Naive thymus-derived CD8-positive, alpha-beta T cell (primary cell): ENCODE measurements at places on chromosomes 2 and 18.

- no peak for DNase-seq
Observed at GRCh38 chr2:217127744-217128143, 267.9 kb upstream of the TNP1 start.

GRCh38 chr2:215684448-215685237 is 248.8 kb upstream of the FN1 start:
- DNase-seq: no peak

DNA sequence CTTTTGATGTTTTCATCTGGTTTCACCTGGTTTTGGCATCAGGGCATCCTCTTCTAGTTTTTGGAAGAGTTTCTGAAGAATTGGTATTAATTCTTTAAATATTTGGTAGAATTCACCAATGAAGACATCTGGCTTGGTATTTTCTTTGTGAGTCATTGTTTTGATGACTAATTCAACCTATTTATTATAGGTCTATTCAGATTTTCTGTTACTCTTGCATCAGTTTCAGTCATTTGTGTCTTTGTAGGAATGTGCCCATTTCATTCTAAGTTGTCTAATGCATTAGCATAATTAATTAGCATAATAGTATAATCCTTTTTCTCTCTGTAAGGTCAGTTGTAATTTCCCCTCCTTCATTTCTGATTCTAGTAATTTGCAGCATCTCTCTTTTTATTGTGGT is 8.0 kb downstream of the GNLY start:
- DNase-seq: no peak

DNA sequence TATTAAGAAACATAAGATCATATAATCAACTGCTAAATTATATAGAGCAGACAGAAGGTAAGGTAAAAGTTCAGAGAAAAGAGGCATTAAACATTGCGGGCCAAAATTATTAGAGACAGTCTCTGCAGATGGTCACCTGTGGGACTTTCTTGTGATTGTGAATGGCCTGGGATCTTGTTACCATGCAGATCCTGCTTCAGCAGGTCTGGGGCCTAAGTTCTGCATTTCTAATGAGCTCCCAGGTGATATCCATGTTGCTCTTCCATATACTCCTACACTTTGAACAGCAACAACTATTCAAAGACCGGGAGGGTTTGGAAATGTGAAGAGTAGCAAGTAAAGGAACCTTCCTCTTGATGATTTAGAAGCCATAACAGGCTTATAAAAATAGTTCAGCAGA is 8.5 kb upstream of the ETAA1 start:
- no peak for DNase-seq

DNA sequence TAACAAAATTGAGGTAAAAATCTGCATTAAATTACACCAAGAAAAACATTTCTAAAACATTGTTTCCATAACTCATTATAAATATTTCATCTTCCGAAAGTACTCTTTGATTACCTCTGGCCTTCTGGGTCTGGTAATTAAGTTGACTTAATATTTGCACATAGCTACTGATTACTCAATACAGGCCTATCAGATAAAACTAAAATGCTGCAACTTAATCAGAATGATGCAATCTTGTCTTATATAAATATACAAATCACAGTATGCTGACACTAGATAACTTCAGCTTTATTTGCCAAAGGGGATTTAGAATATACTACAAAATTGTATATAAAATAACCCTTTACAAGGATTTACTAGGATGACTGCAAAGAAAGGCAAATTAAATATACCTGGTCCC is 49.3 kb downstream of the SLC35F5 start:
- no peak for DNase-seq

DNA sequence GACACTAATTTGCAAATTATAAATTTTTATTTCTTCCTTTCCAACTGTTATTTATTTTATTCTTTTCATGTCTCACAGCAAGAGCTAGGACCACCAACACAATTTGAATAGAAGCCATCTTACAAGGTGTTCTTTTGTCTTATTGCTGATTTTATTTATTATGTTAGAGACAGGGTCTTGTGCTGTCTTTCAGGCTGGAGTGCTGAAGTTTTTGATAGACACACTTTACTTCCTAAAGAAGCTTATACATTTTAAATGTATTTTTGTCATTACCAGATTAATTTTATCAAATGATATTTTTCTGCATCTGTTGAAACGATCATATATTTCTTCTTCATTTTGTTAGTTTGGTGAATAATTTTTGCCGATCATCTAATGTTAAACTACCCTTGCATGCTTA is 130.3 kb upstream of the BCL2L11 start:
- no peak for DNase-seq

GRCh38 chr2:29304399-29305060 is 189.3 kb downstream of the CLIP4 start:
- DNase-seq: no peak

DNA sequence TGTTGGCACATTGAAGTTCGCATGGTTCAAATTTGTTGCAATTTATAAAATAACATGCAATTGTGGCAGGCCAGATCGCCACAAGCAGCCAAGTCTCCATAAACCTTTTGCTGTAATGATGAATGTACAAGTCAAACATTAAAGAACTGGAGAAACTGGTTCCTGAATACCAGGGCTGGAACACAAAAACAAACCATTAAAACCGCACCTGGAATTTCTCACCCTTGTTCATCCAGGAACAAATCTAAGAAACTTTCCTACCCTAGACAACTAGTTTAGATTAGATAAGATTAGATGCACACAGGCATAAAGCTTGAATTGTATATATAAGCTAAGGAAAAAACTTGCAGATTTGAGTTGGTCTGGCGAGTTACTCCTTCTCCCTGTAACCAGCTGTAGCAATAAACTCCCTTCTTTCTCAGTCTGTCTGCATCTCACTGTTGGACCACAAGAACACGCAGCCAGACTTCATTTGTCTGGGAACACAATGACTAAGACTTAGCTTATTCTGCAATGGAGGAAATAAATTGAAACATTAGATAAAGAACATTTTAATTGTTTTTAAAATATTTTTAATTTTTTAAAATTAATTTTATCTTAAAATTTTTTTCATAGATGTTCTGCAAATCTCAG is 1835.5 kb upstream of the LRRTM1 start:
- DNase-seq: no peak

- peak; percentile 73 for DNase-seq
Observed at GRCh38 chr2:100984892-100985307, 17.2 kb upstream of the RPL31 start.

DNA sequence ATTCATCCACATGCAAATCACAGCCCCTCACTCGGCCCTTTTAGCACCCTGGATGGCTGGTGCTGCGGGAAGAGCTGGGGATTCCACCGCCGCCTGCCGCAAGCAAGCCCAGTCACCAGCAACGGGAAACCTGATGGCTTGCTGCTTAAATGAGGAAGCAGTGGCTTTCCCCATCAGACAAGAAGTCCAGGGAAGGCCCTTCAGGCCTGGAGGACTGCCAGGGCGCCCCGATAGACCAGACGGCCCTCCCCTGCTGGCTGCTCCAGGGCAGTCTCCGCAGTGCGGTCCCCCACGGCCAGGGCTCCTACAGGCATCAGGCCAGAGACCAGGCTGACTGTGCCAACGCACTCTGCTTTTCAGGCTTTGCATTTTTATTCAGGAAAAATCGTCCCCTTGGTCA is 439.1 kb downstream of the EIPR1 start:
- no peak for DNase-seq

DNA sequence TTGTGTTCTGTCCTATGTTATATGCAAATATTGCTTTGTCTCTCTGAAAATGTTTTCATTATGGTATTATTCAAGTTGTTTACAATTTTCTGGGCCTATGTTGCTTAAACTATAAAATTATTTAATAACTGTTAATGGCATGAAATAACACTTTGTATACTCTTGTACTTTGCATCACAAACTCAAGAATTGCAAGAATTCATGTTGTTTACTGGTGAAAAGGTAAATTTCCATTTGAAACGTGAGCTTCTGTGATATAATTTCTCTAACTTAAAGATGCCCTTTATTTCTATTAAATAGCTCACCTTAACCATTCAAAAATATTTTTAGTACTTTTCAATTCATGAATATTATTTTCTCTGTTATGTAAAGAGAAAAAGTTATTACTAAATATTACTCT is 1504.2 kb downstream of the SUCLG1 start:
- DNase-seq: no peak

- DNase-seq: no peak
Observed at GRCh38 chr18:9950289-9951016, 36.6 kb downstream of the VAPA start.

DNA sequence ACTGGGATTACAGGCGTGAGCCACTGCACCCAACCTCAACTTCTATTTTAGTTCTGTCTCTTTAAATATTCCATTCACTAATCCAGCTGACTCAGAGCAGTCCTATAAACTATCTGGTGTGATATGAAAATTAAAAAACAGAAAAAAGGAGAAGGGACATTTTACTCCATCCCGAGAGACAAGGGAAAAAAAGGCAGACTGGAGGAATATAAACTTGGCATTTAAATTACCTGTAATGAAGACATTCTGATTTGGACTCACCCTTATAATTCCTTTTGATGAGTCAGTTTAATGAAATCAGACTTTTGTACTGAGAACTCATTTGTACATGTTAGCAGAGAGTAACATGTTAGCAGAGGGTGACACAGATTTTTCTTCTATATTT is 74.8 kb upstream of the RIOK3 start:
- DNase-seq: no peak

DNA sequence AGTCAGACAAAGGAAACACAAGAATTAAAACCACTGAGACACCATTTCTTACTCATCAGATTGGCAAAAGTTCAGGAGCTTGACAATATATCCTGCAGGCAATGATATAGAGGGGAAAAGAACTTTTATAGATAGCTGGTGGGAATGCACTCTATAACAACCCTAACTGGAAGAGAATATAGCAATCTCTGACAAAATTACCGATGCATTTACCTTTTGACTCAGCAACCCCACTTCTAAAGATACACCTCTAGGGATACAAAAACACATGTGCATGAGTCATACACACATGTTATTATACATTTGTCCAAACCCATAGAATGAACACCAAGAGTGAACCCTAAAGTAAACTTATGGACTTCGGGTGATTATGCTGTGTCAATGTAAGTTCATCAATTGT is 79.4 kb upstream of the SRD5A2 start:
- DNase-seq: no peak

DNA sequence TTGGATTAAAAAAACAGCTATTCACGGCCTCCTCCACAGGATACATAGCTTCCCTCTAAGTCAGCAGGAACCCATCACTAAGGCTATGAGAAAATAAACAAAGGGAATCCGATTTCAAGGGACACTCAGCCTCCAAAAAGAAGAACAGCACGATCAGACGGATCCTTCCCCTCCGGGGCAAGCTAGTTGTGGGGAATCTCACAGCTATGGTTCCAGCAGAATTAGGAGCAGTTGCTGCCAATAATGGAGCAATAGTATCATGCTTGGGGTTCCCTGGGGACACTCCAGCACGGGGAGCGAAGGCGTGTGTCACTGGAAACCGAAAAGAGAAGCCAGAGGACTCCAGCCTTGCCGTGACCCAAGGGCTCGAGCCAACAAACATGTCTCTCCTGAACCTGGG is 163.1 kb downstream of the TTC32 start:
- no peak for DNase-seq

- DNase-seq: no peak
Observed at GRCh38 chr2:39532933-39533332, 95.8 kb upstream of the MAP4K3 start.

DNA sequence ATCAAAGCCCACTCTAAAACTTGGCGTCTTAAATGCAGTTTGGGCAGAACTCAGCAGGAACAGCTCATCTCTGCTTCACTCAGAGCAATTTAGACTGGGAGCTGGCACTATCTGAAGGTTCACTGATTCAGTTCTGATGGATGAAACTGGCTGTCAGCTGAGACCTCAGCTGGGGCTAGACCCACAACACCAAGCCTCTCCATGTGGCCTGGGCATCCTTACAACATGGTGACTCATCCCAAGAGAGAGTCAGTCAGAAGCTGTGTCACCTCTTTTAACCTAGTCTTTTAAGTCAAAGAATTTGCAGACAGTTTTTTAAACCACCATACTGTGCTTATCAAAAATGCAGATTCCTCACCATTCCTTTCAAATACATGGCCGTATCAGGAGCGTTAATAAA is 62.6 kb upstream of the ZNF397 start:
- no peak for DNase-seq

- DNase-seq: no peak
Observed at GRCh38 chr2:241491549-241492173, 16.7 kb downstream of the STK25 start.

- no peak for DNase-seq
Observed at GRCh38 chr2:3126911-3127621, 250.6 kb downstream of the EIPR1 start.

- DNase-seq: no peak
Observed at GRCh38 chr2:60629305-60629662, 75.8 kb upstream of the BCL11A start.

DNA sequence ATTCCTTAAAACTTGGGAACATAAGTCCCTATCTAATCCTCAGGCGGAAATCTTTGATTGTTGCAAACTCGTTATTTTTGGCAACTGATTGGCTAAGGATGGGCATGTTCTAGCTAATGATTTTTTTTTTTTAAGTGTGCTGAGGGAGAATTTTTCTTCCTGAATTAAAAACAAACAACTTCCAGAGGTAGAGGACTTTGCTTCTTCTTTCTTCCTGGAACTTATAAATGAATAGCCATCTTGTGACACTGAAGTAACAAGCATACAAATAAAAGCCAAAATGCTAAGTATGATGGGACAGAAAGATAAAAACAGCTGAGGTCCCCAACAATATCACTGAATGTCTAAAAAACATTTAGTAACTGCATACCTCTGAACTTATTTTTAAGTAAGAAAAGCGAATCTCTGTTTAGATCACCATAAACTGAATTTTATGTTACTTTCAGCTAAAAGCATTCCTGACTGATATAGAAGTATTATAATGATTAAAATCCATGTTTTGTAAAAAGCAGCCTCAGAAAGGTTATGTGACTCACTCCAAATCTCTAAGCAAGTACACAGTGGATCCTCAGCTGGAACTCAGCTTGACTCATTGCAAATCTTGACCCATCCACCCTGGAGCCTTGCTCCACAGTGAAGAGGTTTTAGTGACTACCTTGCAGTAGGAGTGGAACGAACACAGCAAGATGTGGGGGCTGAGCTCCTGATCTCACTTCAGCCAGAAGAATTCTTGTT is 344.4 kb downstream of the CLIP4 start:
- DNase-seq: no peak

DNA sequence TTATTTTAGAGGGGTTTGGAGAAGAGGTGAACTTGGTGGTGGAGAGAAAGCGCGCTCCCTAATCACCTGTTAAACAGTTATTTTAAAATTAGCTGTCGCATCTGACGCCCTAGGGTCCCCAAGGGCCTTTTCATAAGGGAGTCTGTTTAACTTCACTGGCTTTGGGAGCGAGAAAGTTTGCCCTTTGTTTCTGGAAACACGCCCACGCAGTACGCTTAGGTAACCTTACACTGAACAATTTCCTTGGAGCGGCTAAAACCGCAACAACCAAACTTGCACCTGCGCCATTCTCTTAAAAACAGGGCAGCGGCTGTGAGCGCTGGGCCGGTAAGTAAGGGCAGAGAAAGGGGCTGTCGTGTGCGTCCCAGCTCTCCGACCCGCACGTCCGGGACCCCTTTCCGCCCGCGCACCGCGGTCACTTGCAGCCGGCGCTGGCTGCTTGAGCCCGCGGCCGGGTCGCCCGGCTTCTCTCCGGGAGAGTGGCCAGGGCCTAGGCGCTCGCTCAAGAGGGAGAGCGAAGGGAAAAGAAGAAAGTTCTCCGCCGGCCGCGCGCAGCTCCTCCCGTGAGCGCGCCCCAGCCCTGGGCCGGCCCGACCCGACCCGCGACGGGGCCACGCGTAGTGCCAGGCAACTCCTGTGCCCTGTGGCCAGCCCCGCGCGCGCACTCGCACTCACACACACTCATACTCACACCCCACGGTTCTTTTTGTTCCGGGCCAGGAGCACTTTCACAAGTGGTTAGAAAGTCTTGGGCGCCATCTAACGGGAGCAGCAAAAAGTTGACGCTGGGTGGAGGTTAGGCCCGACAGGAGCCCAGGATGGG is 19.2 kb downstream of the POU3F3 start:
- DNase-seq: no peak
